Body of pancreas (tissue), 4 donors: ENCODE measurements at places on chromosomes 5 and 9.

DNA sequence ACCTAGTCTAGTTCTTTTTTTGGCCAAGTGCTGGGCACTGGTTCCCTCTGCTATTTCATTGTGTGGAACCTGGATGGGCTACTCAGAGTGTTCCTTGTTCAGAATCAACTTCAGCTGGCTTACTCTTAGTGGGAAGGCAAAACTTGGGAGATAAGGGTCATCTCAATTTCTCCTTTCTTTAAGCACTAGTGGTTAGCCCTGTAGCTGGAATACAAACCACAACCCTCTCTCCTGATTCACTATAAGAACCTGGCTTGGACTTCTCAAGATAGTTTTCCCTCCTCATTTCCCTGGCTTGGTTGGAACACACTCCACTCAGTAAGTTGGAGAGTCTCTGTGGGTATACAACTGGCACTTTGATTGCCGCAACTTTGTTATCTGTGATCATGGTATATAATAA is 35.1 kb downstream of the GRIA1 start:
- no peak for DNase-seq

GRCh38 chr5:173232499-173233346 is 2.3 kb downstream of the NKX2-5 start:
- DNase-seq: no peak

DNA sequence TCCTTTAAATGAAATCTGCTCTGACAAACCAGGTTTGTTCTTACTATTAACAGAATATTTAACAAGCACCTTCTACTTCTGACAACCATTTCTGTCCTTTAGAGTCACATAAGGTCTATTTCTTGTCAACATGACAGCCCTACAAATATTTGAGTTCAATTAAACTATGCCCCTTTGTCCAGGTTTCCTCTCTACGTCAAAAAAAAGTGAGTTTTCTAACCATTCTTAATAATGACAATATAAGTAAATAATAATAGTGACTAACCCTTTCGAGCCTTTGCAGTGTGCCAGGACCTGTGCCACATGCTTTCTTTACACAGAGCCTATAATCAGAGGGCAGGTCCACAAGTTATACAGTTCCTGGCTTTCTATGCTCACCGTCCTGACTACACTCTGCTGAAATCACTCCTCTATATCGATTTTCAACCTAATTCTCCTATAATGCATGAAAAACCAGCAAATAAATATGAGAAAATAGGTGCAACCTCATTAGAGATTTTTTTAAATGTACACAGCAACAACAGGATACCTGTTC is 115.0 kb downstream of the CDK5RAP2 start:
- DNase-seq: no peak

- no peak for DNase-seq
Observed at GRCh38 chr5:32421075-32421474, 23.5 kb downstream of the ZFR start.

- DNase-seq: no peak
Observed at GRCh38 chr9:121562301-121562700, 62.7 kb upstream of the GGTA1 start.

GRCh38 chr5:141877356-141878185 is 639 bp downstream of the PCDH1 start:
- DNase-seq: peak; percentile 32

DNA sequence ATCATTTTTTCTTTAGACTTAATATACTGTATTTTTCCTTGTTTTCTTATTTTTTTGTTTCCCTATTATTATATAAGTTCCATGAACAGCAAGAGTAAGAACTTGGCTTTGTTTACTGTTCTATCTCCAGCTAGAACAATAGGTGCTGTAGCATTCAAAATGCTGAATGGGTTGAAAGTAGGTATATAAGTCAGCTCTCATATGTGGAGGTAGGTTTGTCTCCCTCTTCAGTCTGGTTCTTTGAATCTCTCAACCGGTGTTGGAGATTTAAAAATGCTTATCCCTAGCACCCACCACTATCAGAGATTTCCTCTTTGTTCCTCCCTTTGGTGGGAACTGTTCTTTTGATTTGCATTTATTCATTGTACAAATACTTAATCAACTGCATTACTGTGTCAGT is 87.5 kb upstream of the FSD1L start:
- no peak for DNase-seq

DNA sequence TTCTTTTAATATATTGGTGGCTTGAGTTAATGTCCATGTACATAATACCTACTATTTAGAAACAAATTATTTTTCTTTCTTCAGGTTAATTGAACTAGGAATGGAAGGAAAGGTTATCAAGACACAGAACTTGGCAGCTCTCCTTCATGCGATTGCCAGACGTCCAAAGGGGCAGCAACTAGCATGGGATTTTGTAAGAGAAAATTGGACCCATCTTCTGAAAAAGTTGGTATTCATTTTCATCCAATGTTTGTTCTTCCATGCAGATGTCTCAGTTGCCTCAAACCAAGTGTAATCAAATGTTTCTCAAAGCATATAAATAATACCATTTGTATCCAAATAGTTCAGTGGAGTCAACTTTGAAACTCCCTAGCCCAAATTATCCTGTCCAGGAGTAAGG is 22.6 kb upstream of the LNPEP start:
- DNase-seq: no peak

DNA sequence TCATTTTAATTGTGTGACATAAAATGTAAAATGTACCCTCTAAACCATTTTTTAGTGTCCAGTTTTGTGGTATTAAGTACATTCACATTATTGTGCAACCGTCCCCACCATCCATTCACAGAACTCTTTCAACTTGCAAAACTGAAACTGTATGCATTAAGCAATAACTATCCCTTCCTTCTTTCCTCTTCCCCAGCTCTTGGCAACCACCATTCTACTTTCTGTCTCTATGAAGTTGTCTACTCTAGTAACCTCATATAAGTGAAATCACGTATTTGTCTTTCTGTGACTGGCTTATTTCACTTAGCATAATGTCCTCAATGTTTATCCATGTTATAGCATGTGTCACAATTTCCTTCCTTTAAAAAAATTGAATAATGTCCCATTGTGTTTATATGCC is 142.4 kb downstream of the C9orf152 start:
- peak; percentile 45 for DNase-seq

- DNase-seq: no peak
Observed at GRCh38 chr5:151897896-151898295, 26.8 kb downstream of the GLRA1 start.

GRCh38 chr9:33378121-33378795 is 24.1 kb downstream of the AQP7 start:
- DNase-seq: no peak

DNA sequence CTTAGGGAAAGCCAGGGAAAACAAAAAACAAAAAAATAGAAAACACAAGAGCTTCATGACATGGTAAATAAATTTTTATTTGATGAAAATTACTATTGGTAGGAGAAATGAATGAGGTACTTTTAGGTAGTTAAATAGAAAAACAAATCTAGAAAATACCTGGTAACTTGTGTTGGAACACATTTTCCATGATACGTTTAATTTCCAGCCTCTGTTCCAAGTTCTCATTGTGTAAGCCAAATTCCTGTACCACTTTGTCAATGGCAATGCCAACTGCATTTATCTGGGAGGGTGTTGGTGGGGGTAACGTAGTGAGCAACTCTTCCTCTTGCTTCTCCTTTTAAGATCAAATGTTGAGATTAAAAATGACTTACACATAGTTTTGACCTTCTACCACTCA is 9.4 kb downstream of the TUT7 start:
- DNase-seq: no peak

DNA sequence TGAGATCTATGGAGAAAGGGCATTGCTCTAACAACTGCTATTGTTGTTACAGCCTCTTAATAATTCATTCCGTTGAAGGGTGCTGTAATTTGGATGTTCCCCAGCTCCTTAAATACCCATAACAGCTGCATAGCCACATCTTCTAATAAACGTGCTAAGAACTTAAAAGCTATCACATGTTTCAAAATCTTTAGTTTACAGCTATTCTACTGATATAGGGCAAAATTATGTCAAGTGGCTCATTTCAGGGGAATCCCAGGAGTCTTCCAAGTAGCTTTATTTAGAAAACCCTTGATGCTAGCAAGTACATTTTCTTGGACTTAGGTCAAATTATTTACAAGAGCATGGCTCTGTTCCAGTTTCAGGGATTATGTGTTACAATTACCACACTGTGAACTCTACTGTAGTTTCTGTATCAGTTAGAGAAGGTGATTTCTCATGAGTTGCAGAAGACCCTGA is 990.4 kb upstream of the ACO1 start:
- no peak for DNase-seq

- DNase-seq: no peak
Observed at GRCh38 chr5:124698770-124699169, 47.7 kb downstream of the ZNF608 start.

DNA sequence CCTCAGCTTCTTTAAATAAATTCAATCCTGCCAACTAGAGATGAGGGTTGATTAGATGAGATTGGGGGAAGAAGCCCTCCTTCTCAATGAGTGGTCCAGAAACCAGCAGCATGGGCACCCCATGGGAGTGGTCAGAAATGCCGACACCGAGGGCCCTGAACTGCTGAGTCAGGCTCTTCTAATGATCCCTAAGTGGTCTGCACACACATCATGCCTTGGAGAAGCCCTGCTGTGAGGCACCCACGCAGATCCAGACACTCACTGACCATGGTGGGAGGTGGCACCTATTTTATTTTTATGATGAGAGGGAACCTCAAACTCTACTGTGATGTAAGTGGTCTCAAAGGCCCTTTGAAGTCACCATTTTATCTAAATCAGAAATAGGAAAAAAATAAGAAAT is 72.3 kb upstream of the BOD1 start:
- DNase-seq: peak; percentile 44

GRCh38 chr5:131966551-131966950 is 21.1 kb upstream of the MEIKIN start:
- no peak for DNase-seq

DNA sequence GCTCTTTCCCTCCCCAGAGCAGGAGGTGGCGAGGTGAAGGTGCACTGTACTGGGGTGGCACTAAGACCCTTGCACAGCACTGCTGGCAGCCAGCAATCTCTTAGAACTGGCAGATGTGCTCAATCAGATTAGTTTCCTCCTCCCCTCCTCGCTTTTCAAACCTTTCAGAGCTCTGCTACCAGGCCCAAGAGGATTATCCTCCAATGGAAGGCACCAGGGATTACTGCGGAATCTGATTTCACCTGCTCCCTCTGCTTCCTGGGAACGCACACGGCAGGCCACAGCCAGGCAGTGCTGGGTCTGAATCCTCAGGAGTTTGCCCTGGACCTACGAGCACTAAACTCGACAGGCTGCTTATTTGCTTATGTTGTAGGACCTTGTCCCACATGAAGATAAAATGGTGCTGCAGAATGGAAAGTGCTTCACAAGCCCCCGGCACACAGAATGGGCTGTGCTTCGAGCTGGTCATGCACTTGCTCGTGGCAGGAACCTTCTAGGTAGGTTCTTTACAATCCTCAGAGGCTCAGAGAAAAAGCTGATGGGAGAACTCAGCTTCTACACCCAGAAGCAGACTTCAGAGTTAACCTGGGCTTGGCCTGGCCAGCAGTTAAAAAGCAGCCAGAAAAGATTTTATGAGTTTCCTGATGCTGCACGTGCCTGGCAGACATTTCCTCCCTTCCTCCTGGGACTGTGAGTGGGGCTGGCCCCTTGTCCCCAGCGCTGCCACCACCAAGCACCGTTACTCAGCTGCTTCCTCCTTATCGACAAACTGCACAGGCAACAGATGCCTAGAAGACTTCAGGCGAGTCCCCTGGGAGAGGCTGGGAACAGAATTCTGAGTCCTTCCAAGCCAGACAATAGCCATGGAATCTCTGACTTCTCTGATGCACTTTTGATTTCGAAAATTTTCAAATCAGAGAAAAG is 33.1 kb downstream of the FABP6 start:
- no peak for DNase-seq
